ENCODE measurements at places on chromosomes 16 and 17.
A peak's percentile ranks its signal among the peaks of the same experiment; 100 is the strongest.

GRCh38 chr16:17391715-17392114 is 79.0 kb downstream of the XYLT1 start:
- DNase-seq, result no peak

DNA sequence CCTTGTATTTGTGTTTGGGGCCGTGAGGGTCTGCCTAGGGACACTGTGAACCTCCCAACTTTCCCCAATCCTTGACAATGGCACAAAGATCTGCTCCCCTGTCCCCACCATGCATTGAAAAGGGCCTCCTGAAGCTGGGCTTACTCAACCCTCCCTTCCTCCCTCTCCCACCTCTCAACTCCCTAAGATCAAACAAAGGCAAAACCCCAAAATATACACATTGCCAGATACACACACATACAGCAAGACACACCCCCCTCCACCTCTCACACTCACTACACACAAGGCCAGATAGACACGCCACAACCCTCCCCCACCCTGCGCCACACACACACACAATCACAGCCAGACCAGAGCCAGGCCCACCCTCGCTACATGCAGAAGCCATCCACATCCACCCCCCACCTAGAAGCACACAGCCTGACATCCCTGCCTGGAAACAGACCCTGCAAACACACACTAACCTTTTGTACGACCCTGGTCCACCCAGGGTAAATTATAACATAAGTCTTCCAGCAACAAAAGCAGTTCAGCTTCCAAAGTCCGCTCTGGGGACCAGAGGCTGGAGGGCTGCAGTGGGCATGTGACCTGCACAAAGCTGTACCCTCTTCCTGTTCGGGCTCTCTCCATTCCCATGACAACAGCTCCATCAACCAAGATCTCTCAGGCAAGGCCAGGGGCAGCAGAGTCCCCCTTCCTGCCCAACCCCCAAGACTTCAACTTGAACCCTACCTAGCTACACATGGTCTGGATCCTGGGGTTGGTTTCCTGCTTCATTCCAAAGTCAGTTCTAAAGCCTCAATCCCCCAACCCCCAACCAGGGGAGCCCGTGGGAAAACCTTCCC is 1.9 kb downstream of the PCGF2 start:
- DNase-seq, result no peak

DNA sequence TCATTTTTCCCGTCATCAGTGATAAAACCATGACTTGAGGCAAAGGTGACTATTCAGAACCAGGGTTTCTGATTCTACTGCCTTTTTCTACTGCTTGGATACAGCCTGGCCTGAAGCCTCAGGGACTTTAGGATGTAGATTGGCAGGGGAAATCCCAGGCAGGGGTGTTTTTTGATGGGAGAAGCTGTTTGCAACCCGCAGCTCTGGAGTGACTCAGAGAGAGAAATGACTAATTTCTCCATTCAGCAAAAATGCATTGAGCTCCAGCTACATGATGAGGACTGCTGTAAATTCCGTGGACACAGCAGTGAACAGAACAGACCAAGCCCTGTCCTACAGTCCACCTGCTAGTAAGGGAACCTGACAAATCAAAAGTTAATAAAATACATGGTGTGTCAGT is 560.6 kb downstream of the CDH13 start:
- DNase-seq, result no peak

- no peak for DNase-seq
Observed at GRCh38 chr17:15346066-15346595, 4.7 kb upstream of the TEKT3 start.

GRCh38 chr17:2906901-2907300 is 110.7 kb downstream of the RAP1GAP2 start:
- no peak for DNase-seq

GRCh38 chr17:34377078-34377823 is 14.2 kb upstream of the CCL1 start:
- no peak for DNase-seq

DNA sequence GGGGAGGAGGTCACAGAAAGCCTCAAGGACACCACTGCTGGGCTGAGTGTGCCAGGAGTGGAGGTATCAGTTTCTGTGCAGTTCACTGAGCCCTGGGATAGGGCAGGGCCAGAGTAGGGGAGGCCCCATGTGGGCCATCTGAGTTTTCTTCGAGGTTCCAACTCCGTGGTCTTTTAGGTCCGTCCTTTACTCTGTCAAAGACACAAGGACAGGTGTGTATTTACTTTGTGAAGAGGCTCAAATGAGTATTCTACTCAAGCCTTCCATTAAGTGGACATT is 59.5 kb downstream of the USP22 start:
- DNase-seq, result no peak

GRCh38 chr16:48820379-48820778 is 210.4 kb upstream of the N4BP1 start:
- DNase-seq, result no peak

DNA sequence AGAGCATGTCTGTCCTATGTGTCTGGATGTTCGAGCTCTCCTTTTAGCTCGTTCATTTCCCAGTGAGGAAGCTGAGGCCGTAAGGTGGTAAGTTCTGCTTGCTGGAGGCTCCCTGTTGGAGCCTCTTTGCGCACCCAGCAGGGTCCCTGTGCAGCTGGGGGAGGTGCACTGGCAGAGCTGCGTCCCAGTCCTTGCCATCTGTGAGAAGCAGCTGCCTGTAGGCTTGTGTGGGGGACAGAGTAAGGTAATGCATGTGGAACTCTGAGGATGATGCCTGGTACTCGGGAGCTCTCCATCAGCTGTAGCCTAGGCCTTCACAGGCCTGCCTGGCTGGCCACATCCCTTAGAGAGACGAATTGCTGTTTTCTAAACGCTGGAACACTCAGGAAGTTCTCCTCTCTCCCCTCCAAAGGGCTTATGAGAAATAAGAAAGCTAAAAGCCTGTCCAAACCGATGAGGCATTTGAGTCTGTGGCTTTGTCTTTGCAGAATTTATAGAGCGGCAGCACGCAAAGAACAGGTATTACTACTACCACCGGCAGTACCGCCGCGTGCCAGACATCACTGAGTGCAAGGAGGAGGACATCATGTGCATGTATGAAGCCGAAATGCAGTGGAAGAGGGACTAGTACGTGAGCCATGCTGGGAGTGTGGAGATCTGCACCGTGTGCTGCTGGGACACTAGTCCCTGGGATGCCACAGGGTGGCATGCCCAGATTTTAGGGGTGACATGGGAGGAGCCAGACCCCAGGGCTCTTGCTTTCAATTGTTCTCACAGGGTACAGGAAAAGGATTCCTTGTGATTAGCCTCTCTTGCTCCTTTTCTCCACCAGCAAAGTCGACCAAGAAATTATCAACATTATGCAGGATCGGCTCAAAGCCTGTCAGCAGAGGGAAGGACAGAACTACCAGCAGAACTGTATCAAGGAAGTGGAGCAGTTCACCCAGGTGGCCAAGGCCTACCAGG is 1.6 kb downstream of the NDUFB10 start:
- peak; percentile 80 for DNase-seq

GRCh38 chr17:27348196-27348595 is 54.3 kb downstream of the WSB1 start:
- no peak for DNase-seq

GRCh38 chr17:14387036-14387435 is 86.2 kb downstream of the HS3ST3B1 start:
- no peak for DNase-seq

DNA sequence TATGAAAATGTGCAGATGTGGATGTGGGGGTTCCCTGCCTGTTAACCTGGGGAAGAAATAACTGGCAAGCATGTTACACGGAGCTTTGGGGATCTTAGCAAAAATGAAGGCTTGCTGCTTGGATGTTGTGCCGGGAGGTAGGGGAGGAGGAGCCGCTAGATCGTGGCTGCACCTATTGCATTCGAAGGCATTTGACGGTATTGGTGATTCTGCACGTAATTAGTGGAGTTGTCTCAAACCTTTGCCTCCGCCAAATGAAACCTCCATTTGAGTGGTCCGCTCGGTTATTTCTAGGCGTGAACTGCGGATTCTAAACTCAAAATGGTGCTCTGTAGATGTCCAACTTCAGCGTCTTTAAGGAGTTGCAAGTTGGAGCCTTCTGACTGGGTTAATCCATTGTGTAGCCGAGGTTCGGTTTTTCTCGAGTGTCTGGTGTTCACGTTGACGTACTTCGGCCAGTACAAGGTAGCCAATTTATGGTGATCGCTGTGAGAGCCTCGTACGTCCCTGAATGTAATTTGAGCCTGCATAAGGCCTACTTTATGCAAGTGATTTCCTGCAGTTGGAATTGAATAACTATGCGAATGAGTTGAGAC is 1.5 kb downstream of the TNRC6C start:
- DNase-seq, result peak; percentile 10

GRCh38 chr16:4646773-4647643 is 22.4 kb downstream of the MGRN1 start:
- no peak for DNase-seq

- DNase-seq, result peak; percentile 96
Observed at GRCh38 chr17:49832840-49833599, 14.8 kb downstream of the TAC4 start.

DNA sequence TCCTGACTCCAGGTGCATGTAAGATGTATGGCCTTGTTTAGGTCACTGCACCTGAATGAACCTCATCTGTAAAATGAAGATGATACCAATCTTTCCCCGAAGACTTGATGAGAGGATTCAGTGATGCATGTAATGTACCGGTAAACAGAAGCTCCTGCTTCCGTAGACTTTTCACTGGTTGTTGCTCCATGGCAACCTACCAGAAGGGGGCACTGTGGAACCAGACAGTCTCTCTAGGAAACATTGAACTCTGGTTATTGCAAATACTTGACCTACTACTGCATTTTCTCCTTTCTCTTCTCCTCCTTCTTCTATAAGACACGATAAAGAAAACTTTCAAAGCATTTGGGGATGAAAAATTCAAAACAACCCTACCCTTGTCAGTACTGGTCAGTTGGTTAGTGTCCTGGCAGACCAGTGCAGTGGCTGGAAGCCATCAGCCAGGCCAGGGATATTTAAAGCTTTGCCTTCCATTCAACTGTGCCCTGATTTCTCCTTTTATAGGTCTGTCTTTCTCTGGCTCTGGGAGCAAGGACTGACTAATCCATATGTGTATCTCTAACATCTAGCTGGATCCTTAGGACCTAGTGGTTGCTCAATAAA is 667.4 kb upstream of the SALL1 start:
- DNase-seq, result peak; percentile 21

DNA sequence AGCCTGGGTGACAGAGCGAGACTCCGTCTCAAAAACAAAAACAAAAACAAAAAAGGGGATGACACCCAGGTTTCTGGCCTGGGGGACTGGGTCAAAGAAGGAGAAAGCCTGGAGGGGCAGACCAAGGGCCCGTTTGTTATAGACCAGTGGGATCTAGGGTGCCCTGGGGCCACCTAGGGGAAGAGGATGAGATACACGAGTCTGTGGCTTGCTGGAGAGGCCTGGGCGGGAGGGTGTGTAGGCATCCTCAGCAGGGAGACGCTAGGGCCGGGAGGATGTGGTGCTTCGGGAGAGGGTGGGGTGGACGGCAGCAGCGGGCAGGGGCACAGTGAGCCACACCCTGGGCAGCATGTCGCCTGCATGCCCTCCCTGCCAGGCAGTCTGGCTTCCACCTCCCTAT is 17.1 kb upstream of the CRK start:
- no peak for DNase-seq

GRCh38 chr17:32302860-32303649 is 37.4 kb downstream of the RHBDL3 start:
- DNase-seq, result no peak

DNA sequence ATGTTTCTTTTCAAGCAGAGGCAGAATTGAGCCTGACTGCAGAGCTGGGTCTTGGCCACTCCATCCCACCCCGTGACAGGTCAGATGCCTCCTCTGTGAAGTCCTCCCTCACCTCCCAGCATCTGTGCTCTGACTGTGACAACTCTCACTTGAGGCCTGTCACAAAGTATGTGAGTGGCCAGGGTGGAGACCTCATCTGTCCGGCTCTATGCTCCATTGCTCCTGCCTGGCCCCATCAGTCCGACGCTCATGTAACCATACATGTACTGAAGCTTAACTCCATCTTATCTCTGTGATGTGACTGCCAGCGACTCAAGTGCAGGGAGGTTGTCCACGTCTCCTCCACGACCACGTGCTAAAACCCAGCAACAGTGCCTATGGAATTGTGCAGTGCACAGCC is 3.5 kb downstream of the PPL start:
- no peak for DNase-seq

- no peak for DNase-seq
Observed at GRCh38 chr16:2033057-2033908, 6.6 kb downstream of the NHERF2 start.

DNA sequence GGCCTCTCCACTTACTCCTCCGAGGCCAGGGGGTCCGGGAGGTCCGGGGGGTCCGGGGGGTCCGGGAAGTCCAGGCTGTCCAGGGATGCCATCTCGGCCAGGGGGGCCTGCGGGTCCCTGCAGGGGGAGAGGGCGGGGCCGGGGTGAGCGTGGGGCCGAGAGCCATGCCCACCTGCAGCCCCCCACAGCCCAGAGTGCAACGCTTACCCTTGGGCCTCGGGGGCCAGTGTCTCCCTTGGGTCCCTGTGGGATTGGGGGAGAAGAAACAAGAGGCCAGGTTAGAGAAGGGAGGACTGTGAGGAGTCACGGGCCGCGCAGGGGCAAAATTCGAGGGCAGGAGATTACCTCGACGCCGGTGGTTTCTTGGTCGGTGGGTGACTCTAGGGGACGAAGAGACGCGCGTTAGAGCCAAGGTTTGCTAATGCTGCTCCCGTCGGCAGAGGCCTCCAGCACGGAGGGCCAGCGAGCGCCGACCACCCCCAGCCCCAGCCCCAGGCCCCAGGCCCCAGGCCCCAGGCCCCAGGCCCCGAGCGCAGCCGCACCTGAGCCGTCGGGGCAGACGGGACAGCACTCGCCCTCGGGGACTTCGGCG is 2.1 kb downstream of the COL1A1 start:
- DNase-seq, result no peak

- DNase-seq, result peak; percentile 8
Observed at GRCh38 chr17:62140376-62140775, 75.3 kb upstream of the MED13 start.

DNA sequence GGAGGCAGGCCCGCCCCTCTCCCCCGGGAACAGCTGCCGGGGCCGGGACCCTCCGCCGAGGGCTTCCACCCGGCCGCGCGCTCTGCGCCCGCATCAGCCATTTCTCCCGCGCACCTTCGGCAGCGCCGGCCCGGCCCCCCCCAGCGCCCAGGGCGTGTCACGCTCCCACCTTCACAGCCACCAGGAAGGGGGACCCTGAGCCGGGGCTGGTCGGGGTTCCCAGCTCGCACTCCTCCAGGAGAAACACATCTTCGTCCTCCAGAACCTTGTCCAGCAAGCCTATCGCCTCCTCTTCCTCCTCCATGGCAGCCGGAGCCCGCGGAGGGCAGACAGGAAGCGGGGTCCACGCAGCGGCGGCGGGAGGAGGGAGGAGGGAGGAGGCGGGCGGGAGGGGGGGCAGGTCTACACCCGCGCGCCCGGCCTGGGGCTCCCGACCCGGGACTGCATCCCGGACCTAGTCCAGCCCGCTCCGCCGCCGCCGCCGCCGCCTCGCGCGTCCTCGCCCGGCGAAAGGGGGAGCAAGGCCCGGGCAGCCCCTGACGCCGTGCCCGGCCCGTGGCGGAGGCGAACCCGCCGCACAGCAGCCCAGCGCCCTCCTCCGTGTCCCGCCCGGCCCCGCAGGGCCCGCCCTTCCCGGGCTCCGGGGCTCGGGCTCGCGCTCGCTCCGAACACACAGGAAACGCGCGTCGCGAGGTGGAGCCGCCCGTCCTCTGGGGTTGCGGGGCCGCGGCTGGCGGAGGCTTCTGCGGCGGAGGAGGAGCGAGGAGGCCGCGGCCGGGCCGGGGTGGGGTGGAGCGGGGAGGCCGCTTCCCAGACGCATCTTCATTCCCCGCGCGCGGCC is 70.8 kb downstream of the ABR start:
- DNase-seq, result peak; percentile 39

Data from KBM-7 (cell line).